ENCODE measurements at places on chromosomes 6 and 20.

- H3K36me3 ChIP-seq, result no peaks in the 10 kb centered on the region
- H3K4me1 ChIP-seq, result no peaks in the 10 kb centered on the region
- H3K27ac ChIP-seq, result no peak overlapping the region
- DNase-seq, result no peak
These were observed 86.6 kb upstream of the TPD52L1 start for GRCh38 chr6:125066964-125067363.

GRCh38 chr6:149990661-149991471, 27.1 kb downstream of the ULBP1 start:
- DNase-seq, result peak; percentile 63
- no peaks in the 10 kb centered on the region for H3K27me3 ChIP-seq
- peak overlapping the region; percentile 64 for H3K4me3 ChIP-seq
- H3K27ac ChIP-seq, result no peak overlapping the region
- H3K4me1 ChIP-seq, result peaks cover 17% of the 10 kb centered on the region

GRCh38 chr6:45196121-45196520, 132.0 kb upstream of the RUNX2 start:
- DNase-seq, result no peak
- no peaks in the 10 kb centered on the region for H3K27me3 ChIP-seq
- no peak overlapping the region for H3K27ac ChIP-seq
- H3K36me3 ChIP-seq, result no peaks in the 10 kb centered on the region

- no peak for DNase-seq
- H3K27me3 ChIP-seq, result no peaks in the 10 kb centered on the region
- no peaks in the 10 kb centered on the region for H3K36me3 ChIP-seq
- H3K27ac ChIP-seq, result no peak overlapping the region
These were observed 173.9 kb downstream of the QKI start for GRCh38 chr6:163588220-163588919.

GRCh38 chr6:127477658-127478057, 18.5 kb upstream of the KIAA0408 start:
- no peak overlapping the region for H3K4me3 ChIP-seq
- DNase-seq, result no peak
- H3K27me3 ChIP-seq, result no peaks in the 10 kb centered on the region
- H3K36me3 ChIP-seq, result no peaks in the 10 kb centered on the region
- no peak overlapping the region for H3K27ac ChIP-seq

DNA sequence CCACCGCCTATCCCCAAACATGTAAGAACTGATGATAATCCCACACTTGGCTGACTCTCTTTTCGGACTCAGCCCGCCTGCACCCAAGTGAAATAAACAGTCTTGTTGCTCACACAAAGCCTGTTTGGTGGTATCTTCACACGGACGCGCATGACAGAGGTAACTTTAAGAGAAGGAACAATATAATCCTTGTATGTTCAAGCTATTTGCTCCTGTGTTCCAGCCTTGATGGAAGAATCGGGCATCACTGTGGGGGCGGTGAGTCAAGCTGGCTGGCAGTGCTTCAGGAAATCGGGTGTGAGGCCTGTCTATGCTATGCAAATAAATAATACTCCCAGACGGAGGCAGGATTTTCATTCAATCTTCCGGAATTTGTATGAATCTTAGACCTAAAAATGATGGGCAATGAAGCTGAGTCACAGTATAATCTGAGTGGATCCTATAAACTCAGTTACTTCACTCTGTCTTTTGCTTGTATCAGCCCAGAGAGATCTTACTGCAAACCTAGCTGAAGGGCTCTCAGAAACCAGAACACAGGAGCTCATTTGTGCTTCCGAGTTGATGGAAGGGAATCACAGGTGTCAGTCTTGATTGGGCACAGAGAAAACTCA, 45.2 kb upstream of the NT5E start:
- no peaks in the 10 kb centered on the region for H3K36me3 ChIP-seq
- H3K4me1 ChIP-seq, result peaks cover 17% of the 10 kb centered on the region
- no peaks in the 10 kb centered on the region for H3K27me3 ChIP-seq
- H3K27ac ChIP-seq, result no peak overlapping the region
- DNase-seq, result no peak

- DNase-seq, result no peak
- no peaks in the 10 kb centered on the region for H3K36me3 ChIP-seq
These were observed 253.4 kb downstream of the EPHA7 start for GRCh38 chr6:93165850-93166430.

DNA sequence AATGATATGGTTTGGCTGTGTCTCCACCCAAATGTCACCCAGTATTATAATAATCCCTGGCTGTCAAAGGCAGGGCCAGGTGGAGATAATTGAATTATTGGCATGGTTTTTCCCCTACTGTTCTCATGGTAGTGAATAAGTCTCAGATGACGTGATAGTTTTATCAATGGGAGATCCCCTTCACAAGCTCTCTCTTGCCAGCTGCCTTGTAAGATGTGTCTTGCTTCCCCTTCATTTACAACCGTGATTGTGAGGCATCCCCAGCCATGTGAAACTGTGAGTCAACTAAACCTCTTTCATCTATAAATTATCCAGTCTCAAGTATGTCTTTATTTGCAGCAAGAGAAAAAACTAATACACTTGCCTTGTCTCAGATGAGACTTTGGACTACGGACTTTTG, 907.3 kb upstream of the MANEA start:
- no peaks in the 10 kb centered on the region for H3K27me3 ChIP-seq
- no peaks in the 10 kb centered on the region for H3K4me1 ChIP-seq
- no peak for DNase-seq
- H3K4me3 ChIP-seq, result no peak overlapping the region
- no peak overlapping the region for H3K27ac ChIP-seq
- H3K36me3 ChIP-seq, result no peaks in the 10 kb centered on the region

DNA sequence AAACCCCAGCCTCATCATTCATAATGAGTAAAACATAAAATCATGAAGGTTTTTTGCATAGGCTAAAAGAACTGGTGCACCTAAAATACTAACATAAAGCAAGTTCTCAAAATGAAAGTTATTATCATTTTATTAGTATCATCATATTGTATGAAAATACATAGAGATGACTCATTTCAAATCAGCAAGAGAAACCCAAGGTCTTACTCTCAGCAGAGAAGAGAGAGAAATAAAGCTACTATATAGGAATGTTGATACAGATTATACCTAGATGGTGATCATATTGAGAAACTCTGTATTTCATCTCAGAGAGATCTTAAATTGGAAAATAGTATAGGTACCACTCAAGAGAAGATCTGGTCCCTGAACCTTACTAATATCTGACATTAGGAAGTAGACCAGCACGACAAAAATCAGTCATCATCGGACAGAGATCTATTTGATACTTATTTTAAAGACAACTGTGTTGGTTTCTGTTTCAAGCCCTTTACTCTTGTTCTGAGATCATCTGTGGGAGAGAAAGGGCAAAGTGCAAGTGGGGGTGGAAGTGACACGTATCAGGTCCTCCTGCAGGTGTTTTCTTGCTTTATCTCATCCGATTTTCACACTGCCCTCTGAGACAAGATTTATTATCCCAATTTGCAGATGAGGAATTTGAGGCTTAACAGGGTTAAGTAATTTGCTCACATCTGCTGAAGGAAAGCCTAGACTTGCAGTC, 532.3 kb downstream of the MAFB start:
- no peaks in the 10 kb centered on the region for H3K36me3 ChIP-seq
- no peak overlapping the region for H3K27ac ChIP-seq
- H3K27me3 ChIP-seq, result no peaks in the 10 kb centered on the region
- peak; percentile 16 for DNase-seq
- no peak overlapping the region for H3K4me3 ChIP-seq

Data from Karpas-422 (cell line).